Fibroblast of skin of right quadriceps (primary cell): ENCODE measurements at places on chromosomes 16 and 17.

- DNase-seq = peak; percentile 60
These were observed 9.9 kb upstream of the EDC4 start for GRCh38 chr16:67862623-67863583.

DNA sequence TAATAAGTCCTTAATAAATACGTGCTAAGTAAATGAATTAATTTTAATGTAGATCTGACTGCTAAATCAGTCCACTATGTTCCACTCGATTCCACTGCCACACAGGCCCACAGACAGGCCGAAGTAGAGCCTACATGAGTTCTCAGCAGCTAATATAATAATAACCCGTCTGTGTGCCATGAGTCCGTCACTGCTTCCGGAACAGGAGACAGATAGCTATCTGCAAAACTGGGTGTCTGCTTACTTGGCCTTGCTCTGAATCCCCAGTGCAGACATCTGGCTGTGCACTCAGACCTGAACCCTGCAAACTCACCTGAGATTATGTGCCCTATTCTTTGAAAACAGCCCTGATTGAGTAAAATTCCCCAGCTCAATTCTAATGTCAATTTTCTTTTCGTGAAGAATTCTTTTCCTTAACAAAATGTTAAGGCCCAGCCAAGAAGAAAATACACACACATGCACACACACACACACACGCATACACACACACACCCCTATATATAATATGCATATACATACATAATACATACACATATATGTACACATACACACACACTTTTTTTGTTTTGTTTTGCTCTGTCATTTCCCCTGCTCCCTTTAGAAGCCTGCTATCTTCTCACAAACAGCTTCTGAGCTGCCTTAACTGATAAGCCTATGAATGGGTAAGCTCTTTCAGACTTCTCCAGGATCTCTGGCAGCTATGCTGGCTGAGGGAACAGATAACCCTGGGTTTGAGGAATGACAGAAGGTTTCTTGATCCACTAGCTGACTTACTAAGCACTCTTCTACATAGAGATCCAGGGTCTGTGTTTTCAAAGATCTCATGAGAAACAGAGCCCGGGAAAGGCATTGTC is 39.8 kb upstream of the TOM1L1 start:
- no peak for DNase-seq

- no peak for DNase-seq
These were observed 73.6 kb downstream of the SEC14L1 start for GRCh38 chr17:77214328-77214727.

DNA sequence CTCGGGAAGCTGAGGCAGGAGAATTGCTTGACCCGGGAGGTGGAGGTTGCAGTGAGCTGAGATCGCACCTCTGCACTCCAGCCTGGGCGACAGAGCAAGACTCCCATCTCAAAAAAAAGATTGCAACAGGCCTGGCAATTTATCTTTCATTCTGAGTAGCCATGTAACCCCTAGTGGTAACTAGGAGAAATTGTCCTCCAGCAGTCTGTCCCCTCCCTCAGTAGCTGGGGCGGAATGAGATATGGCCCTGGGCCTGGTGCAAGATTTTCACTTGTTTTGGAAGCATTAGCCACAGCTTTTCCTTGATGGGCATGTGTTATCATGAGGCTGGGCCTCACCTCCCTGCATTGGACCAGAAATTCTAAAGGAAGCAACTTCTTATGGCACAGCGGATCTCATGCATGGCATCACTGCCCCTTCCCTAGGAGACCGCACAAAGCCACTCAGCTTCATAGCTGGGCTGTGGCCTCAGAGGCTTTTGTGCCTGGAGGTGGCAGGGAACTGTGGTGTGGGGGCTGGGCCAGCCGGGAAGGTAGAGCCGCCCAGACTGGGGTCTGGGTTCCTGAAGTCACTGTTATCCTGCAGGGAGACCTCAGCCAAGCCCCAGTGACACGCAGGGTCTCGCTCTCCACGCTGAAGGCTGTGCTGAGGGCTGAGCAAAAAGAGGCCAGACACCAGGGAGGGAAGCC is 13.4 kb downstream of the NATD1 start:
- DNase-seq = peak; percentile 24

DNA sequence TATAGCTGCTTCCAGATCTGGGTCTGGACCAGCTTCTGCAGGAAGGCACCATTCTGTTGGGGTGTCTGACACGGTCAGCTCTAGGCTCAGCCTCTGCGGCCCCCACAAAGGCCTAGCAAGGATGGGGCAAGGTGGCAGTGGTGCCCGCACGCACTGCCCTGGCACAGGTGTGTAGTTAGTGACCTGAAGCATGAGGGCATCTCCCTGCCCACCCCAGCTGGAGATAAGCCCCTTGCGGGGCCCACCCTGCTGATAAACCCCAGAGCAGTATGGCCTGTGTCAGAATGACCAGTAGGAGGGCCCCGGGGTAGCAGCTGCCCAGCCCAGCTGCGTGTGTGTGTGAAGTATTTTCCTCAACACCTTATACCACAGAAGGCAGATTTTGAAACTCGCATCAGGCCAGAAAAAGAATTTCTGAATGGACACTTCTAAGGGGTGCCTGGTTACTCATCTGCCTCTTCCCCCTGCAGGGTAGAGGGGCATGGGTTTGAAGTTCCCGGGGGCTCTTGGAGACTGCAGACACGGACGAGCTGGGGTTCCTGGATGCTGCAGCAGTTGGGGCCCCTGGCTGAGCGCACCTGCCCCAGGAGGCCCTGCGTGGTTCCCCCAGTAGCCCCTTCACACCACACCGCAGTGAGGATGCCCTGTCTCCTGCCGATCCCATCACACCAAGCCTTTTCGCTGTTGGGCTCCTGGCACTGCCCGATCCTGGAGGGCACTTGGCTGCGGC is 4.5 kb downstream of the ARHGDIA start:
- DNase-seq = no peak

- DNase-seq = no peak
These were observed 13.4 kb downstream of the ITPRIPL2 start for GRCh38 chr16:19127205-19127604.

DNA sequence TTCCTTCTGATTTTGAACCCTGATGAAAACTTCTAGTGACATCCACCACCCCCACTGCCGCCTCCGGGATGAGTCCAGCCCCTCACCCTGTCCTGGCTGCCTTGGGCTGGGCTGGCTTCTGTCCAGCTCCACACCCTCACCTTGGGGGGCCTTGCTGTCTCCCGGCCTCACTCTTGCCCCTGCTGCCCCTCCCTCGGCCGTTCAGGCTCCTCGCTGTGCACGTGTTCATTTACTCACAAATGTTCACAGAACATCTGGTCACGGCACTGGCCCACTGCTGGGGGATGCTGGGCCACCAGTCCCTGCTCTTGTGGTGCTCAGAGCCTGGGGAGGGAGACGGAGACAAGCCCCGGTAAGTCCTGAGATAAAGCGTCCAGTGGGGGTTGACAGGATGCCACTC is 40.6 kb downstream of the PRMT7 start:
- no peak for DNase-seq

- no peak for DNase-seq
These were observed 91.4 kb downstream of the HIC1 start for GRCh38 chr17:2146132-2146871.

GRCh38 chr17:48589831-48590606 is at the start of gene HOXB3:
Gene HOXB3 (minus strand): TSS chr17:48590241. CDS start chr17:48552474, 37,767 bp downstream.
- DNase-seq = peak; percentile 66

- no peak for DNase-seq
These were observed 75.2 kb downstream of the CCDC182 start for GRCh38 chr17:57669671-57670529.

DNA sequence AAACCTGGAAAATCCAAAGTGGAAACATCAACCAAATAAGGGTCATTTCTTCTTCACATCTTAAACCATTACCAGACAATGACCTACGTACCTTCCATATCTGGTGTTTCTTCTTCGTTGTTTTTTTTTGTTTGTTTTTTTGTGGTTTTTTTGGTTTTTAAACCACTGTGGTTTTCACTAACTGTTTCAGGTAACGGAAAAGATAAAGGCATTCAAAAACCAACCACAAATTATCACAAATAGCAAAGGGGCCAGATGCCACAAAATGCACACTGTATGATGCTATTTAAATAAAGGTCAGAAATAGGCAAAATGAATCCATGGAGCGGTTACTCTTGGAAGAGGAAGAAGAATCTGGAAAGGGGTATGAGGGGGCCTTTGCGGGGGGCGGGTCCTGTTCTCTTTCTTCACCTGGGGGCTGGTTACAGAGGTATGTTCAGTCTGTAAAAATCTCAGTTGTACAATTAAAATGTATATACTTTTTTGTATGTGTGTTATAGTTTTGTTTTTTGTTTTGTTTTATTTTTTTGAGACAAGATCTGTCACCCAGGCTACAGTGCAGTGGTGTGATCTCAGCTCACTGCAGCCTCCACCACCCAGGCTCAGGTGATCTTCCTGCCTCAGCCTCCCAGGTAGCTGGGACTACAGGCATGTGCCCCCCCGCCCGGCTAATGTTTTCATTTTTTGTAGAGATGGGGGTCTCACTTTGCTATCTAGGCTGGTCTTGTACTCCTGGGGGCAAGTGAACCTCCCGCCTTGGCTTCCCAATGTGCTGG is 29.6 kb downstream of the LITAF start:
- DNase-seq = no peak

GRCh38 chr17:35577830-35578196 is 558 bp downstream of the PEX12 start:
- no peak for DNase-seq

DNA sequence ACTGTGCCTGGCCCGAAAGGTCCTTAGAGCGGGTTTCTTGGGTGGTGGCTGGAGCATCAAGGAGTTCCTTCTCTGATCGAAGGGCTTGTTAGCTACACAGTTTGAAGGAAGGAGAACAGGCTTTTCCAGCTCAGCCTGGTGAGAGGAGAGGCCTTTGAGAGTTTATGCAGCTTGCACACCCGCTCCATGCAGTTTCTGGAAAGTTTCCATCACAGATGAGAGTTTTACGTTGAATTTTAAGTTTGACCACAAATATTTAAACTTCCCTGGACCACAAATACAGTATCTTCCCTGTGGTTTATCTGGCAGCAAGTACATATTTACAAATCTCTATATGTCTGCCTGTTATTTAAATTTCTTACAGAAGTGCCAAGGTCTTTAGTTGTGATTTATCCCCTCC is 56.8 kb downstream of the HIC1 start:
- DNase-seq = peak; percentile 97

DNA sequence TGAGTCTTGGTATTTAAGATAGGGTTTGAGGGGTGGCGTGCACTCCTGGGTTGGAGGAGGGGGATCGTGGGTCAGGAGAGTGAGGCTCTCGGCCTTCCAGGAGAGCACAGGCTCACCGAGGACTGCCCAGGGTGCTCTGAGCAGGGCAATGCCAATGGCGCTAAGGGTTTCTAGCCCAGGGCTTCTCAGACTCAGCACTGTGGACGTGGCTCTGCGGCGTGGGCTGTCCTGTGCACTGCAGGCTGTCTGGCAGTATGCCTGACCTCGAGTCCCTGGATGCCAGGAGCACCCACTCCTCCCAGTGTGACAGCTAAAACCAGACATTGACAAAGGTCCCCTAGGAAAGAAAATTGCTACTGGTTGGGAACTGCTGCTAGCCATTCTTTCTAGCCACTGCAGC is 37.2 kb upstream of the ENDOV start:
- DNase-seq = no peak

DNA sequence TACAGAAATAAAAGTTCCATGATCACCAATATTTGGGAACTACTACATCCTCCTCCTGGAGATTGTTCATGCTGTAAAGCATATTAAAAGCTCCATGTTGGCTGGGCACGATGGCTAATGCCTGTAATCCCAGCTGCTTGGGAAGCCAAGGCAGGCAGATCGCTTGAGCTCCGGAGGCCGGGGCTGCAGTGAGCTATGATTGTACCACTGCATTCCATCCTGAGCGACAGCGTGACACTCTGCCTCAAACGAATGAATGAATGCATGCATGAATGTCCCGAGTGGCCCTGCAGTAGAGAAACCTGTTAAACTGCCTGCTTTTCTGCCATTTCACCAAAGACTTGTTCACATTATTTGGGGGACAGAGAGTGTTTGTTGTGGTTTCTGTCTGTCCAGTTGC is 15.0 kb downstream of the CNEP1R1 start:
- no peak for DNase-seq

- no peak for DNase-seq
These were observed 66.1 kb downstream of the GTF3C1 start for GRCh38 chr16:27483624-27484023.

GRCh38 chr17:44095647-44096496 is 25.3 kb downstream of the G6PC3 start:
- DNase-seq = peak; percentile 96

GRCh38 chr16:30075503-30076275 is at the start of gene PPP4C:
Gene PPP4C (plus strand): TSS chr16:30075994. CDS start chr16:30076378, 384 bp downstream.
- DNase-seq = peak; percentile 86

GRCh38 chr16:73023752-73024570 is 24.0 kb downstream of the ZFHX3 start:
- DNase-seq = no peak

DNA sequence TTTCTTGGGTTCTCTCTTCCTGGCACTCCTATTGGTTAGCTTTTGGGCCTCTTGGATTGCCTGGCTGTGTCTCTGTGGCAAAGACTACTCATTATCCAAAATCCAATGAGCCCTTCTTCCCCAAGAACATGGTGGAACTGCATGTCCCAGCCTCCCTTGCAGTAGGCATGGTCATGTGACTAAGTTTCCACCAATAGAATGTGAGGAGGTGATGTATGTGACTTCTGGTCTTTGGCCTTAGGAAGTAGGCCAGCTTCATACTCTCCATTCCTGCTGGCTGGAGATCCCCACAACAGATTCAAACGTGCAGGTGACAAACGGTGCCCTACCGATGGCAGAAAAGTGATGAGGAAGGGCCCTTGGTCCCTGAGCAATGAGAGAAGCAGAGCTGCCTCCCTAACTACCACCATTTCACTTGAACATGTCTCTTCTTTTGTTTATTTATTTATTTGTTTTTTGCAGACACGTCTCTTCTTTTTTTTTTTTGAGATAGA is 17.3 kb upstream of the SPN start:
- no peak for DNase-seq

DNA sequence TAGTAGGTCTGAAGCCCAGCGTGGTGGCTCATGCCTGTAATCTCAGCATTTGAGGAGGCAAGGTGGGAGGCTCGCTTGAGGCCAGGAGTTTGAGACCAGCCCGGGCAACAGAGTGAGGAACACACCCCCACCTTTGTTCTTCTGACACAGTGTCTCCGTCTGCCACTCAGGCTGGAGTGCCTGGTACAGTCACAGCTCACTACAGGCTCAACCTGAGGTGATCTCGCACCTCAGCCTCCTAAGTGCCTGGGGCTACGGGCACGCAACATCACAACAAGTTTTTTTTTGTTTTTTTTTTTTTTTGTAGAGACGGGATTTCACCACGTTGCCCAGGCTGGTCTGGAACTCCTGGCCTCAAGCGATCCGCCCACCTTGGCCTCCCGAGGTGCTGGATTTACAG is 6.7 kb upstream of the TLCD3A start:
- no peak for DNase-seq

GRCh38 chr16:57865746-57866528 is 63.6 kb upstream of the KIFC3 start:
- DNase-seq = no peak
